Endothelial cell of umbilical vein (primary cell): ENCODE measurements at places on chromosomes 4 and X. TPM values are rescaled to one million over a fixed set of nuclear protein-coding genes. Genes with fewer than 3 reads are reported as not detected.

- DNase-seq, result no peak
Observed at GRCh38 chr4:37924946-37925345, 34.1 kb downstream of the TBC1D1 start.

Gene GAGE12F
- not detected in 2 replicates for polyA plus RNA-seq

DNA sequence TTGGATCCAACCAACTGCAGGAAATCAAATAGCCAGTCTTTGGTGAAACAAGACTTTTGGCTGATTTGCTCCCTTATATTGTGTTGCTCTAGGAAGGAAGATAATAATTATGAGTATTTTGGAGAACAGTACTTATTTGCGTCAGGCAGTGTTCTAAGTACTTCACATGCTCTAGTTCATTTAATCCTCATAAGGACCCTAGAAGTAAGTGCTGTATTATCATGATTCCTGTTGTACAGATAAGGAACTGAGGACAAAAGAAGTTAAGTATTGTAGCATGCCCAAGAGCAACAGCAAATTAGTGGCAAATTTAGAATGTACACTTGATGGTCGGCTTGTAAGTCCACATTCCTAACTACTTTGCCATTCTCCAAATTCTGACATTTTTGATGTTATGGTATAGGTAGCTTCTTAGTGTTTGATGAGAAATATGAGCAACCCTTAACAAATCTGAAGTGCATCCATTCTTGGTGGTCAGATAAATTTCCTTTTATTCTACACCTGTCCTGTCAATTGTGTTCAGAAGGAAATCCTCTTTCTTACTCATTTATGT, 72.0 kb downstream of the SPRY1 start:
- DNase-seq, result no peak

DNA sequence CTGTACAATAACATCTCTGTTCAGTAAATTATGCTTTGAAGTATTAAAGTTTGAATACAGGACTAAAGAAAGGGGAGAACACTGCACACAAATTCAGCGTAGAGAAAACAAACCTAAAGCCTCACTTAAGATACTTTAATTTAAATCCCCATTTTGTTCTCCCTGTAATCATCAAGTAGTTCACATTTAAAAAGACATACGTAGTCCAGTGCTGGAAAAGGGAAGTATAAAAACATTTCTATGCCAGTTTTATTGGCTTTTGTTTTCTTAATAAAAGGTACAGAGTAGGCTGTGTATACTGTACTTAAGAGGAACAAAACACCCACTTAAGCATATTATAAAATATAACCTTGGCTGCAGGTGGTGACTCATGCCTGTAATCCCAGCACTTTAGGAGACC, 101.6 kb downstream of the FGF16 start:
- no peak for DNase-seq

Gene MAGEB18
- polyA plus RNA-seq, result not detected in 2 replicates
